ENCODE measurements at places on chromosomes 12 and 14.

- DNase-seq: no peak
Measured at GRCh38 chr12:106240821-106241220, 7.0 kb downstream of the CKAP4 start.

- DNase-seq: no peak
Measured at GRCh38 chr14:102408724-102409123, 46.0 kb downstream of the TECPR2 start.

GRCh38 chr14:55031190-55031589 is 4.2 kb downstream of the SOCS4 start:
- no peak for DNase-seq

- DNase-seq: no peak
Measured at GRCh38 chr14:95402176-95402575, 82.5 kb upstream of the CLMN start.

DNA sequence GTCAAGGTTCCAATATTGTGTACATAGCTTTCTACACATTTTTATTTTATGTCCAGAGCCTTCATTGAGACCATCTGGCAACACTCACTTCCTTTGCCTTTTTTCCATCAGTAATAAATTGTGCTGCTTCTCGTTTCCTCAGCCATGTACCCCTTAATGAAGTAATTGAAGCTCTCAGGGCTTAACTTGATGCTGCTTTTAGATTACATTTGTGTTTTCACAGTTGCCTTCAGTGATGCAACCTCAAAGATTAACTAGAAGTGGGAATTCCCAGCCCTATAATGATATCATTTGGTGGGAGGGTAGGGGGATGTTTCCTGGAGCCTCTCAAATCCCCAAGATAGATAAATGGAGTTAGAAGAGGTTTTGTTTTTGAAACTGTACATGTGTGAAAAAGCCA is 80.2 kb upstream of the KRR1 start:
- DNase-seq: no peak

DNA sequence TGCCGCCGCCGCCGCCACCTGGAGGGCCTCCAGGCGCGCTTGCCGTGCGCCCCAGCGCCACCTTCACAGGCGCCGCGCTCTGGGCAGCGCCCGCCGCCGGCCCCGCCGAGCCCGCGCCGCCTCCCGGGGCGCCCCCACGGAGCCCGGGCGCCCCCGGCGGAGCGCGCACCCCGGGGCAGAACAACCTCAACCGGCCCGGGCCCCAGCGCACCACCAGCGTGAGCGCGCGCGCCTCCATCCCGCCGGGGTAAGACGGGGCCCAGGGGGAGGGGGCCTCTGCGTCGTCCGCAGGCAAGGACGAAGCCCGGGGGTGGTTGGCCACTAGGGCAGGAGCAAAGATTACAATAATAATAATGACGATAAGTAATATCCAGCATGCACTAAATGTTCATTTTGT is 21.3 kb downstream of the DTX1 start:
- no peak for DNase-seq

DNA sequence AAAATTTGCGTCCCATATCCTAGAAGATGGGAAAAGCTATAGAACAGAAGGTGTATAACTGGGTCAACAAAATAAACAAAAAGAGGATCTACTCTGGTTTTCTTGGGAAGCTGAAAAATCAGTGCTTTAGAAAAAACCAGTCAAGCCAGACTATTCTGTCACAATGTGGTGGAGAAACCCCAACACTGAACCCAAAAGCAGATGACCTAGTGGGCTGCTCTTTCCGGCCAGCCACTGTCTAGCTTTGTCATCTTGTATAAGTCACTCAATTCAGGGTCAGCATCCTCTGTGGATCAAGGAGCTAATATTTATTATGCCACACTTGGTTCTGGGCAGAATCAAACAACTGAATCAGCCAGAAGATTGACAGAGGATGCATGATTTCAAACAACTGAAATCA is 26.6 kb upstream of the TMCC3 start:
- DNase-seq: no peak

- DNase-seq: no peak
Measured at GRCh38 chr14:72723858-72724530, 169.9 kb downstream of the DPF3 start.
